Activated CD4-positive, alpha-beta T cell treated with anti-CD3 and anti-CD28 coated beads, Interleukin-2, Interleukin-4, amounts not matched to agents 100 ng/mL and 50 ng/mL, durations not matched to agents 16 hours and 8 hours (primary cell): ENCODE measurements at places on chromosomes 11 and 22.

- peak; percentile 55 for DNase-seq
These were observed 61.0 kb downstream of the TNRC6B start for GRCh38 chr22:40238425-40239344.

DNA sequence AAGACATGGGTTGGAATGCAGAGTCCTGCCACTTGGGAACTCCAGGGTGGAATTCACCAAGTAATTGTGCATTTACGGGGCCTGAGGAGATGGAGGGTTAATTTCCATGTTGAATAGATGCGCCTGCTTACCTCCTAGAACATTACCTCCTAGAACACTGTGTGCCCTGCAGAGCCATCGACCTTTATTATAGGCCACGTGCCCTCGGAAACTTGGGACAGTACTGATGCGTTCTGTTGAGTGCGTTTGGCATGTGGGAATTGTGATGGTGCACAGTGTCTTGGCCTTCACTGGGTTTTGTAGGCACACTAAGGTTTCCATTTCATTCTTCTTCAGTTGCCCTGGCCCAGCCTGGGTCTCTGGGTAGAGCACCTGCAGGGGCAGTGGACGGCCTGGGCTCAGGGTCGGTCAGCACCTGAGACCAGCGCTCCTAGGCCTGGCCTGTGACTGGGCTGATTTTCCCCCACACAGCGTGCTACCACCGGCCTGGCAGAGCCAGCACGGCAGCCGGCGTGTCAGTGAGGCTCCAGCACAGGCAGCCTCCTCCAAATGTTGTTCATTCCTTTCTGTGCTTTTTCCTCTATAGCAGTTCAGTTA lies 12.7 kb downstream of the TRMU start:
- no peak for DNase-seq

- no peak for DNase-seq
These were observed 7.8 kb upstream of the GAS2L1 start for GRCh38 chr22:29298641-29299040.

GRCh38 chr11:59728913-59729312 lies 15.3 kb upstream of the OR10V1 start:
- peak; percentile 6 for DNase-seq

DNA sequence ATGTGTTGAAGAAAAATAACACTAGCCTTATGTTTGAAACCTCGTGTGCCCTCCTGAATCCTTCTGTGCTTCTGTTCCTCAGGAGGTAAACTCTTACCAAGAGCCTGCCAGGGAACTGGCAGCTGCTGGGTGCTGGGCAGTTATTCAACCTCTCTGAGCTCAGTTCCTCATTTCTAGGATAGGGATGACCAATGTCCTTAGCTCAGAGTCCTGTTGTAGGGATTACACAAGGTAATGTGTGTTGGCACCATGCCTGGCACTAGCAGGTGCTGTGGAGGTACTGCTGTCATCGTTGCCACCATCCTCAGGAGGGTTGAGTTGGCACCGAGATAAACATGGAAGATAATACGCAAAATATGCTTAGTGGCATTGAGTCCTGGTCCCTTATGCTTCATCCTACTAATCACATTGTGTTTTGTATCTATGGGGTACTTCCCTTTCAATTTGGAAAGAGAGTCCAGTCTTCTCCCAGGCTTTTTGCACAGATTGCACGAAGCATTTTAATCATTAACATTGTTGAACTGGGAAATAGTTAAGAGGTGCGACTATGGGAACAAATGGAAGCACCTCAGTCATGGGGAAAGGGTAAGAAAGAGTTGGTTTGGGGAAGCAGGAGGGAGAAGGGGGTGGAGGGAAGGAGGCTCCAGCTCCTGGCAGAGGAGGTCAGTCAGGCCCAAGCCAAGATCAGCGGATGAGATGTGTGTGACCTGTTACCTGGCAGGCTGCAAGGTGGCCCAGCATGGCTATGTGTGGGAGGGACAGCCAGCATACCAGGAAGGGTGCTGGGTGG lies 56.7 kb downstream of the CABIN1 start:
- DNase-seq = no peak

DNA sequence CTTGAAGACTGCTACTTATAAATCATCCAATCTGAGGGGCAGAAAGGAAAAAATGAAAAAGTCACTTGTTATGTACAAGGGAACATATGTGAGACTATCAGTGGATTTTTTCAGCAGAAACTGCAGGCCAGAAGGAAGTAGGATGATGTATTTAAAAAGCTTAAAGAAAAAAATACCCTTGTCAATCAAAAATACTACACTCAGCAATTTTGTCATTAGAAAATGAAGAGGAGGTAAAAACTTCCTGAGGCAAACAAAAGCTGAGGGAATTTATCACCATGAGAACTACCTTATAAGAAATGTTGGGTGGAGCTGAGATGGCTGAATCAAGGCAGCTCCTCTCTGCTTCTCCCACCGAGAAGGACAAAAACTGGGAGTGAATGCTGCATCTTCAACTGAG lies 21.1 kb downstream of the MRGPRX2 start:
- DNase-seq = no peak

- no peak for DNase-seq
These were observed 13.5 kb downstream of the TRIM44 start for GRCh38 chr11:35675901-35676610.

- no peak for DNase-seq
These were observed 12.1 kb upstream of the BBOX1 start for GRCh38 chr11:27028561-27028965.

DNA sequence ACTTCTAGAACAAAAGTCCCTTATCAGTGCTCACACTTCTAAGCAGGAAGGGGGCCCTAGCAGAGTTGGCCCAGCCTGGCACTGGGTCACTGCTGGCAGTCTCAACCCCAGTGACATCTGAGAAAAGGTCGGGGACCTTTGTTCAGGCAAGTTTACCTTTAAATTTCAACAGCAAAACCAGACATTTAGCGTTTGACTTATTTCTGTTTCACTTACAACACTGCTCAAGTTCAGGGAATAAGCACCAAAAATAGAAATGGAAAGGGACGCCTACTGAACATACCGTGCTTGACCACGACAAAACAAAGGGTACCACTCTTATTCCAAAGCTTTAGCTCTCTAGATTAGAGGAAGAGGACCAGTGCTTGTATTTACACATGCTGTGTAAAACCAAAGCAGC lies 26.2 kb downstream of the PITPNB start:
- DNase-seq = no peak

DNA sequence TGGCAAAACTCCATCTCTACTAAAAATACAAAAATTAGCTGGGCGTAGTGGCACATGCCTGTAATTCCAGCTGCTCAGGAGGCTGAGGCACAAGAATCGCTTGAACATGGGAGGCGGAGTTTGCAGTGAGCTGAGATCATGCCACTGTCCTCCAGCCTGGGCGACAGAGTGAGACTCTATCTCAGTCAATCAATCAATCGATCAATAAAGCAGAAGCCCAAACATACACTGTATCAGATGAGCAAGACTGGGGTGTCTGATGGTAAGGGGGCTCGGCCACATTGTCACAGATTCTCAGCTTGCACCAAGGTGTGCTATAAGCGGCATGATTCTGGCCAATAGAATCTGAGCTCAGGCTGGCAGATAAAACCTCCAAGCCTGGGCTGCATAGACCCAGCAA lies 261.1 kb downstream of the BUD13 start:
- no peak for DNase-seq

GRCh38 chr11:64358536-64358906 lies 441 bp upstream of the RPS6KA4 start:
- no peak for DNase-seq

GRCh38 chr11:60513496-60514460 lies 1.4 kb upstream of the MS4A13 start:
- DNase-seq = no peak

GRCh38 chr11:27820249-27820648 lies 120.0 kb upstream of the BDNF start:
- DNase-seq = no peak

DNA sequence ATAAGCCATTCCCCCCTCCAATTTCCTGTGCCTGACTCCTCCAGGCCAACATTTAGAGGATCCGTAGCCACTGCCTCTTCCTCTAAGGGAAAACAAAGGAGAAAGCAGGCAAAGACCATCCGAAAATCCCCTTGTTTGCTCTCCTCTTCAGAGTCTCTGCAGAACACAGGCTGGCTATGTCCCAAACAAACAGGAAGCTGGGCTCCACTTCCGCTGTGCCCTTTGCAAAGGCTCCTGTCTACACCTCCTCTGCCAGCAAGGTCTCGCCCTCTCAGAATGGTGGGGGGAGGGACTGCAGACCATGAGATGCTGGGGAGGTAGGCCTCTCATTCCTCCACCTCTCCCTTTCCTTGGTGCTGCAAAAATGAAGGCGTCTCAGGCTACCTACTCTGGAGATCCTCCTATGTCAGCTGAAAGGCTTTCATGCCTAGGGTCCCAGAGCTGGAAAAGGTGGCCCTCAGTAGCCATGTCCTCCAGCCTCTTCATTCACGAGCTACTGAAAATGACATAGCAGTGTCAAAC lies 596.2 kb downstream of the BUD13 start:
- DNase-seq = no peak

DNA sequence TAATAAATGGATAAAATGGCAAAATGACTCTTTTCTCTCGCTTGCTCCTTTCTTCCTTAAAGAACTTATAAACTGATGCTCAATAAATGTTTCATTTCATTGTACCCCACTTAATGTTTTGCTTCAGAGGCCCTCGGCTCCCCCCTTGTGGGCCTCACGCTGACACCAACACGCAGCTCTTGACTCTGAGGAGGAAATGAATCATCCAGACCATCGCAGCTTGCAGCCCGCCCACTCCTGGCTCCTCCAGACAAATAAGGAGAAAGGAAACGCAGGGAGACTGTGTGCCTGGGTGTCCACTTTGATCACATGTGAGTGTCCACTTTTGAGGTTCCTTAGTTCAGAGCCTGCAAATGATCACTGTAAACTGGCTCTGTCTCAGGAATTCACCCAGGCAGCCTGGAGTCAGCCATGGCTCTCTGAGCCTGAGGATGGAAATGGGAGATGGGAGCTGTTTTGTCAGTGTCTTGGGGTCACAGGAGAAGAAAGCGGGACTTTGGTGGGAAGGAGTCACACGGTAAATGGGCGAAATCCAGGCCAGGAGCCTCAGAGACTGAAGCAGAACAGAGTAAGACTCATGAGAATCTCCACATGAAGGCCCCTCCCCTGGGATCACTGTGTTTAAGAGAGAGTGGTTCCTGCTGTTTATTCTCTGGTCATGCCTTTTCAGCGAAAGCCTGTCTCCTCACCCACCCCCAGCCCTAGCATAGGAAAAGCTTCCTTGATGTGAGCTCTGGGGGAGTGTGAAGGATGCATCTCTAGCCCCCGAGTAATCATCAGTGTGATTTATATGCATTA lies 96.5 kb downstream of the CWC15 start:
- peak; percentile 74 for DNase-seq

DNA sequence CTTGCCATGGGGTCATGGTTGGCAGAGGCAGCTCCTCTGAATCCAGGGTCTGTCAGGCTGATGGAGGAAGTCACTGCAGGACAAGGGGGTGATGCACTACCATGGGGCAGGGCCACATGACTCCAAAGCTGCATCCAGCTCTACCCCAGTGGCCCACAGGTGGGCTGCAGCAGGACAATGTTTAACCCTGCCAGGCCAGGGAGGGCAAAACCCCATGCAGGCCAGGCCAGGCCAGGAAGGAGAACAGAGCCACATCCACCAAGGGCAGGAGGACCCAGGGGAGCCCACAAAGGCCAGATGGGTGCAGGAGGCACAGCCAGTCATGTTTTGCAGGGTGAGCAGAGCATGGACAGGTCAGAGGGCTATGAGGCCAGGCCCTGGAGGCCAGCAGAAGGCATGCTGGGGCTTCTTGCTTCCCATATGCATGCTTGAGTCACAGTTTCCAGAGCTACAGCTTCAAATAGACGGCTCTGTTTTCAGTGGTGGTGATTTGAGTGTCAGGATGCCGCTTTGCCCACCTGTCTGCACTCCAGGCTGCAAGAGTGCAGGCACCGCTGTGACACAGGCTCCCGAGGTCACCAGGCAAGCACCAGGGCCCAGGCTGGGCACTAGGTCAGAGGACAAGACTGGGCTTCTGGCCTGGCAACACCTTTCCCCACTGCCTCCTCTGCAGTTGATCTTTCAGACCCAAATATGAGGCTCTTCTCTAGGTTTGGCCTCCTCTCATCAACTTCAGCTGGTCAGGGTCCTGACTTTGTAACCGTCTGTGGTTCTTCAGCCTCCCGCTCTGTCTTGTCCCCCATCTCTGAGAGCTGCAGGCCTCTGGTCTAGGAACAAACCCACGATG lies 22.9 kb downstream of the RSPH14 start:
- no peak for DNase-seq

DNA sequence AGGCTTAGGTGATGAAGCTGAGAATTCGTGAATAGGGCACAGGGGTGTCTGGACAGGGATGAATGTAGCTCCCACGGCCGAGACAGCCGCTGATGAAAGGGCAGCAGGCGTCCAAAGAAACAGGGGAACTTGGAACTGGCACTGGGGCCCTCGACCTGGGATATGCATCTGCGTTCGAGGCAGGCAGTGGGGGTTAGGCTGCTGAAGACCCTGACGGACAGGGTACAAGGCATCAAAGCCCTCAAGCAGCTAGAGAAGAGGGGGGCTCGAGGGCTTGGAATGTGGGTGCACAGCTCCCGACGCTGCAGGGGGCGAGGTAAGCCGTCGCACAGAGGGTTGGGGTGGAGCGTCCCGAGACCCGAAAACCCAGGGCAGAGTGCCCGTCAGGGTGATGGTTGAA lies 6.9 kb upstream of the SYT8 start:
- DNase-seq = no peak

DNA sequence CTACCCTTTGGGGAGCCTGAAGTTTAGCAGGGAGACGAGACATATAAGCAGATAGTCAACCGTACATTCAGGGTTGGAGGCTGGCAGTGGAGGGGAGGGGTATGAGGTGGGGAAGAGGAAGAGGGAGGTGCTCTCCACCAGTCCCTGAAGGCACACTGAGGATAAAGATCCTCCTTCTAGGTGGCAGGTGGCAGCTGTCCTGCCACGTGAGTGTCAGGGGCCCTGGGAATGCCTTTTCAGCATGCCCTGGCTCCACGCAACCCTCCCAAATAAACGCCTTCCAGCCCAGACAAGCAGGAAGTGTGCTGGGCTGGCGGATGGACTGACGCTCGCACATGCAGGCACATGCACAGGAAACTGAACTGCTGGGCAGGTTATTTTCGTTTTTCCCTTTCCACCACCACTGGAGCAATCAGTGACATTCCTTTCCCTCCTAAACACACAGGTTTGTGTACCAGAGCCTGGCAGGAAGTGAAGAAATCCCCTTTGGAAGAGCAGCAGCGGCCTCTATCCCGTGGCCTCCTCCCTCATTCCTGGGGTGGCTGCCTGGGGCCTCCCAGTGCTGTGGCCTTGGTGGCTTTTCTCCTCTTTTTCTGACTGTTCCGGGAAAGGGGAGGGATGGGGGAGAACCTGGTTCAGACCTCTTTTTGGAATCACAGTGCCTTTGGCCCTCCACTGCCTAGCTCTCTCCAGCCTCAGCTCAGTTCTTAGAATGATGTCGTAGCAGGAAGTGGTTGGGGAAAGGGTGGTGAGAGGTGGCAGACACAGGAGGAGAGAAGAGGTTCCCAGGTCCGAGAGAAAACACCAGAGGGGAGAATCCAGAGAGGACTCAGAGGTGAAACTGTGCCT lies 157.0 kb upstream of the TIMP3 start:
- peak; percentile 61 for DNase-seq
